ENCODE measurements at places on chromosomes 1 and 21.

DNA sequence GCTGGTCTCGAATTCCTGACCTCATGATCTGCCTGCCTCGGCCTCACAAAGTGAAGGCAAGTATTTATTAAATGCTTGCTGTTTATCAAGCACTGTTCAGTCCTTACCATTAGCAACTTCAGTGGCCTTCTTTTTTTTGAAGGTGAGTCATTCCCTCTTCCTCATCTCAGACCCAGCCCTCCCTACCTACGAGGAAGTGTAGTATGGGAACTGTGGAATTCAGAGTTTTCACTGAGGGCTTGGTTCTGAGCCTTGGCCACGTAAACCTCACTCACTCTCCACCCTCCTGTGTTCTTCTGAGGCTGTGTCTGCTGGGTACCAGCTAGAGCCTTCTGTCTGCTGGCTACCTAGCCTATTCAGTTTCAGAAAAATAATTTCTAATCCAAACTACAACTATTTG, 218.3 kb upstream of the SGIP1 start:
- no peak overlapping the region for H3K27ac ChIP-seq
- no peaks in the 10 kb centered on the region for H3K27me3 ChIP-seq
- H3K4me3 ChIP-seq: no peak overlapping the region
- no peak for DNase-seq
- H3K36me3 ChIP-seq: no peaks in the 10 kb centered on the region

DNA sequence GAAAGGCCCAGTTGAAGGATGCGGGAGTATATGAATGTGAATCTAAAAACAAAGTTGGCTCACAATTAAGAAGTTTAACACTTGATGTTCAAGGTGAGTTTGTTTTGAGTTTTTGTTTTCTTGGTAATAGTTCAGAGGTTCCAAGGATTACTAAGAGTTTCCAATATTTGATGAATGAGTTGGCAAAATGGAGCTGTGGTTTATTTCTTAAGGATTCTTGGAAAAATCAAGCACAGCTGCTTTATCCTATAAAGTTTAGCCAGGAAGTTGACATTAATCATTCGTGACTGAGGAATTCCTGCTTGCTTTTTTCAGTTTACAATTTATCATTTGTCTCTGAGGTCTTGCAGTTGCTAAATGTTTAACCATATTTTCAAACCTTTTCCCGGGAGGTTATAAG, 15.1 kb downstream of the VCAM1 start:
- no peaks in the 10 kb centered on the region for H3K4me1 ChIP-seq
- H3K27me3 ChIP-seq: no peaks in the 10 kb centered on the region
- no peak overlapping the region for H3K27ac ChIP-seq
- no peak overlapping the region for H3K4me3 ChIP-seq
- no peaks in the 10 kb centered on the region for H3K36me3 ChIP-seq

DNA sequence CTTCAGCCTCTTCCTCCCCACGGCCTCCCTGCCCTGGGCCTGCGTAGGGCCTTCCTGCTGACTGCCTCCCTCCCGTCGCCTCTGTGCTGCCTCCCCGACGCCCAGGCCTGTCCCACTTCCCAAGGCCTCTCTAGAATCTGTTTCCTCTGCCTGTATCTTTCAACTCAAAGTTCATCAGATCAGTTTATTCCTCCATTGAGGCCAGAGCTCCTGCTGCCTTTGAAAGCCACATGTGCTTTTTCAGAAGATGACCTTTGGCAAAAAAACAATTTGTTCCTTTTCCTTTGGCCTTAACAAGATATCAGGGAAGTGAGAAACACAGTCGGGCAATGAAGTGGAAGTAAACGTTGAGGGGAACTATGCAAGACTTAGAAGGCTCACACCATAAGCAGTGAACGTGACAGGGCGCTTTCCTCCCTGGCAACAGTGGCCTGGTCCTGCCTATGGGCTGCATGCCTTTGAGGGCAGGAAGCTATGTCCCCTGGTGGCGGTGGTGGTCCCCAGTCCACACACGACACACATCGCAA, 85.9 kb downstream of the PSMG1 start:
- no peak overlapping the region for H3K4me3 ChIP-seq
- H3K36me3 ChIP-seq: no peaks in the 10 kb centered on the region
- H3K27me3 ChIP-seq: no peaks in the 10 kb centered on the region
- no peak overlapping the region for H3K27ac ChIP-seq
- no peaks in the 10 kb centered on the region for H3K4me1 ChIP-seq

- H3K27me3 ChIP-seq: no peaks in the 10 kb centered on the region
- H3K36me3 ChIP-seq: peaks cover 27% of the 10 kb centered on the region
- H3K4me3 ChIP-seq: no peak overlapping the region
- no peak overlapping the region for H3K27ac ChIP-seq
Measured at GRCh38 chr1:35453031-35453430, 104.2 kb downstream of the KIAA0319L start.

DNA sequence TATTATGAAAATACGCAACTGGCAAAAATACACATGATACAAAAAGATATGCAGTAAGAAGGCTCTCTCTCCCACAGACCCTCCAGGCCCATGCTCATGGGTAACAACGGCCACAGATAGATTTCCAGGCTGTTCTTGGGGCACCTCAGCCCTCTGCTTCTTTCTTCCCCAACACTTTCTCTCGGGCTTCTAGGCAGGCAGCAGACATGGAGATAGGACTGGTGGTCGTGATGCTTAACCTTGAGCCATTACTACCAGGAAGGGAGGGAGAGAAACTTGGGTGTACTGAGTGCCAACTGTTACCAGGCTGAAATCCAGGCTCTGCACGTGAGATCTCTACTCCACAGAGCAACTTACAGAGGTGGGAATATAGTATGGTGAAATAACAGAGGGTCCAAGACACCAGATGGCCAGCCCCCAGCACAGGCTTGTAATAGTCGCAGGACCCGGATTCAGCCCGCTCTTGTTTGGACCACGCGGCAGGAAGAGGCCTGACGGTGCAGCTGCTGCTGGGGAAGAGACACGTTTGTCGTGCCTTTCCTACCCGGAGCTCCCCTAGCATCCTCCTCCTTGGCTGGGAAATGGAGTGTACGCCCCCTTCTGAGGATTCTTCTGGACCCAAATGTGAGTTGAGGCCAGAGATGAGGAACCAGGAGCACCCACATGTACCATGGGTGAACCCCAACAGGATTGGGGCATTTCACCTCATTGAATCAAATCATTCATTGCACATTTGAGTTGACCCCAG, 441.1 kb upstream of the VAMP3 start:
- no peaks in the 10 kb centered on the region for H3K4me1 ChIP-seq
- no peak for DNase-seq
- H3K4me3 ChIP-seq: no peak overlapping the region
- H3K36me3 ChIP-seq: no peaks in the 10 kb centered on the region
- H3K27me3 ChIP-seq: no peaks in the 10 kb centered on the region
- H3K27ac ChIP-seq: no peak overlapping the region

DNA sequence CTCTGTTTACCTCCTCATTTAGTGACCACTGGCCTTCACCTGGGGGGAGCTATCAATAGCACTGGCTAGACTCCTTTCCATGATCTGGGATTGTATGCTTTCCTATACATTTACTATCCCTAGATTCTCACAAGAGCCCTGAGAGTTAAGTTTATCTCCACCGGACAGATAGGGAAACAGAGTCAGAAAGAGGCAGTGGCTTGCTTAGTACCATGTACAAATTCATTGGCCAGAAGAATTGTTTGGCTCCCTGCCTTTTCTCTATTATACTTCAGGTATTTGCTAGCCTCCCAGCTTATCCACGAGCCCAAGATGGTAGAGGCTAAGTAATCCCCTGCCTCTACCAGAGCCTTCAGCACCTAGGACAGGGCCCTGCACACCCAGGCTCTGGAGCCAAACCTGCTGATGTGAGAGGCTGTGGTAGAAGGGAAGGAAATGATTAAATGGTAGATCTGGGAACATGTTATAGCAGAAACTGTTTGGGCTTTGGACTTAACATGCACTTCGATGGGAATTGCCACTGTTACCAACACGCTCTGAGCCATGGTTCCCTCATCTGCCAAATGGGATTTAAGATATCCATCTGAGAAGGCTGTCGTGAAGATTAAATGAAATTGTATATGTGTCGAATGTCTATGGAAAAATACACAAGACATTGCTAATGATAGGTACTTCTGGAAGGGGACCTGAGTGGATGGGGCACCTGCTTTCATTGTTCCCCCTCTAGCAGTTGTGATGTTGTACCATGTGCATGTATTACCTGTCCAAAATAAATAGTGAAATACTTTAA, 3.1 kb upstream of the BLACAT1 start:
- DNase-seq: no peak
- peaks cover 19% of the 10 kb centered on the region for H3K4me1 ChIP-seq
- H3K4me3 ChIP-seq: no peak overlapping the region
- peaks cover 42% of the 10 kb centered on the region for H3K27me3 ChIP-seq
- no peaks in the 10 kb centered on the region for H3K36me3 ChIP-seq
- no peak overlapping the region for H3K27ac ChIP-seq

- H3K27me3 ChIP-seq: no peaks in the 10 kb centered on the region
- H3K27ac ChIP-seq: no peak overlapping the region
- DNase-seq: no peak
- H3K36me3 ChIP-seq: no peaks in the 10 kb centered on the region
Measured at GRCh38 chr1:208362011-208362410, 117.8 kb upstream of the PLXNA2 start.

DNA sequence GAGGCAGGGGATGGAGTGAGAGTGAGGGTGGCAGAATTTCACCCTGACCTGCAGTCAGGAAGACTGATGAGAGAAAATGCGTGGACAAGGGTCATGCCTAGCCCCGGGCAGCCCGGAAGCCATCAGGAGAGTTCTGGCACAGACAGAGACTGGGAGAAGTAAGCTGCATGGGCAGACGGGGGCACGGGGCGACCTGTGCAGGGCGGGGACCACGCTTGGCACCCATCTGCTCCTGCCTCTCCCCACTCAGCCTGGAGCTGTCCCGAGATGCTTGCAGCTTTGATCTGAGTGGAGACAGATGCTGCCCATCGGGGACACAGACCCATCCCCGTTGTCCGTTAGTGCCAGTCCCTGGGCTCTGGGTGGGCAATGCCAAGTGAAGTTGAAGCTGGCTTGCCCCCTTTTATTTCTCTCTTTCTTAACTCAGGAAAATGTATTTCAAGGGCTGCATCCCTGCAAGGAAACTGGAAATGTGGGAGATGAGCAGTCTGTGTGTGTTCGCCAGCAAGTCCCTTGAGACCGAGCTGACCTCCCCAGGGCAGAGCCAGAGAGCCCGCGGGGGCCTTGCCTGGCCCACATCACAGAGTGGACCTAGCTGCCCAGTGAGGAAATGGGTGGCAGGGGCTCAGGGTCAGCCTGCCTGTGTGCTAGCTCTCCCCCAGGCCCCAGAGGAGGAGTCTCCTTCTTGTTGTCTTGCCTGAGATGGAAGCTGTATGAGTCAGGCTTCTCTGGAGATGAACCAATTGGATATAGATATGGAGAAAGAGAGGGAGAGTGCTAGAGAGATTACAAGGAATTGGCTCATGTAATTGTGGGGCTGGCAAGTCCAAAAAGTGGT, 121.3 kb upstream of the C1orf174 start:
- DNase-seq: no peak
- H3K4me3 ChIP-seq: no peak overlapping the region
- no peaks in the 10 kb centered on the region for H3K36me3 ChIP-seq
- no peak overlapping the region for H3K27ac ChIP-seq

DNA sequence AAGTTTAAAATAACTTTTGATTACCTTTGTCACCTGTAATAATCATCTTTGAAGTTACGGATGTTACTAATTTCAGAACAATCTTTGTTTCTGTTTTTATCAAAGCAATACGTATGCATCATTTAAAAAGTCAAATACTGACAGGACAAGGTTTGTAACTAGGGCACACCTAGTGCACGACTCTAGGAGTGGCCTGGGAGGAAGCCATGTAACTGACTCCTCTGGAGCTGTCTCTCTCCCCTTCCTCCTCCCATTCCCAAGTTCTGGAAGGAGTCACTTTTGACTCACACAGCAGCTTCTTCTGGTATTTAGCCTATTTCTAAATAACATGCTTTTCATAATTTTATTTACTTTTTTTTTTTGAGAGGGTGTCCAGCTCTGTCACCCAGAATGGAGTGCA, 11.8 kb upstream of the RAP1GAP start:
- no peak overlapping the region for H3K27ac ChIP-seq
- no peak overlapping the region for H3K4me3 ChIP-seq
- no peaks in the 10 kb centered on the region for H3K27me3 ChIP-seq
- no peak for DNase-seq
- H3K4me1 ChIP-seq: no peaks in the 10 kb centered on the region
- H3K36me3 ChIP-seq: peaks cover 37% of the 10 kb centered on the region

DNA sequence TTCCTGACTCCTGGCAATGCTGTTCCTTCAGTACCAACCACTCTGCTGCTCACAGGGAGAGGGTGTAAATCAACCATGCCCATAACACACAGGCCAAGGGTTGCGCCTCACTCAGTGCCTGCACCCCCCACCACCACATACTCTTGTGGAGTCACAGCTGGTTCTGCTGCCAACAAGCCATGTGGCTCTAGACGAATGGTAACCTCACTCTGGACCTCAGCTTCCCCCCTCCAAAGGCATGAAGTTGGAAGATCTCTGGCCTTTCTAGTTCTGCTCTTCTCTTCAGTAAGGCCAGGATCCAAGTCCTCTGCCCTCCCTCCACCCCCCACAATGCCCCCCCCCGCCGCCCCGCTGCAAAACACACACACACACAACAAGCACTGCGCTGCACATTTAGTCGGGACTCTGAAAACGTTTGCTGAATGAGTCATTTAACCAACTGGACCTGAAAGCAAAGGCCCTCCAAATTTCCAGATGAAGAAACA, 1.7 kb upstream of the GLIS1 start:
- no peak overlapping the region for H3K27ac ChIP-seq
- peaks cover 15% of the 10 kb centered on the region for H3K27me3 ChIP-seq
- no peaks in the 10 kb centered on the region for H3K36me3 ChIP-seq
- peaks cover 4% of the 10 kb centered on the region for H3K4me1 ChIP-seq
- no peak for DNase-seq

DNA sequence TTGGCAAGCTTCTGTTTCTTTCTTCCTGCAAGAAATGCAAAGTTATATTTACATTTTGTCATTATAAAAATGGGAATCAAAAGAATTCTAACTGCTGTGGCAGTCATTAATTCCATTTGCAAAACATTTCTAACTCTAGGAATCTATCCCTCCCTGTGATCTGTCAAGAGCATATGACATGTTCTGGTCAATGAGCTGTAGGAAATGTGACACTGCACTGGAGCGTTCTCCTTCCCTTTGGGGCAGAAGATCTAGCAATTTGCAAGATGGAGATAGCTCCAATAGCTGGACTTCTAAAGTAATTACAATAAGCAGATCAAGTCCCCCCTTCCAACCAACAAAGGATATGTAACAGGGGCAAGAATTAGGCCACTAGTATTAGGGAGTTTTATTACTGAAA, 6.3 kb downstream of the TOMM20 start:
- no peak overlapping the region for H3K27ac ChIP-seq
- no peak overlapping the region for H3K4me3 ChIP-seq
- no peaks in the 10 kb centered on the region for H3K27me3 ChIP-seq

DNA sequence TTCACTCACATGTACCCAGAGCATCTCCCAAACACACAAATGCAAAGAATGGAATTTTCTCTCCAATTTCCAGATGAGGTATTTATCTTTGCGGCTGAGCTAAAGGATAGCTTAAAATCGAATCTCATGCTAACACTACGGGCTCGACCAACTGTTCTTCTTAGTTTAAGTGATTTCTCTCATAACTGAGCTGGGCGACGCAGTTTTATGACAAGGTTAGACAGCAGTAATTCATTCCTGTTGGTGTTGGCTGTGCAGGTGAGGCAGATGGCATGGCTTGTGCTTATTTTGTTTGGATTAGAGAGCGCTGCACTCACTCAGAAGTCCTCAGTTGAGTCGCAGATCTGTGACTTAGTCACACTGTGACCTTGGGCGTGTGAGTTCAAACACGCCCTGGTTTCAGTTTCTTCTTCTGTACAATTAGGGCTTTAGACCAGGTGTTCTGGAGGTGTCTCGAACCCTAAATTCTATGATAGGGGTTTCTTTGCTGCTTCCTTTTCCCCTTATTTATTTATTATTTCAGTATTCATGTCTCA, 41.5 kb upstream of the MRPS6 start:
- DNase-seq: no peak
- H3K36me3 ChIP-seq: no peaks in the 10 kb centered on the region
- no peaks in the 10 kb centered on the region for H3K27me3 ChIP-seq
- H3K4me3 ChIP-seq: no peak overlapping the region
- no peaks in the 10 kb centered on the region for H3K4me1 ChIP-seq
- no peak overlapping the region for H3K27ac ChIP-seq

All from effector memory CD4-positive, alpha-beta T cell (primary cell).